Erythroblast (primary cell): ENCODE measurements at places on chromosomes 3 and 15.

DNA sequence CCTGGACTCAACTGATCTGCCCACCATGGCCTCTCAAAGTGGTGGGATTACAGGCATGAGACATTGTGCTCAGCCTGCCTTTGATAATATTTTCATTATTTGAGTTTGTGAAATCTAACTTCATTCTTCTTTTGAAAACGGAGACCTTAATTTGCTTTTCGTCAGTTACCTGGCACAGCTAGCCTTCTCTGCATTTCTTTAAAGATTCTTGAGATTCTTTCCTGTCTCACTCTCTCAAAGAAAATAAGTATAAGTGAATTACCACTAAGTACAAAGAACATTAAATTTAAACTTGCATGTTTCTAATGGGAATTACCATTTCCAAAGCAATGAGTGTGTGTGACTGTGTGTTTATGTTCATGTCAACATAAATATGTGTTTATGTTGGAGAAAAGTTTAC lies 187.9 kb downstream of the NFKBIZ start:
- no peak for DNase-seq

- no peak for DNase-seq
Measured at GRCh38 chr3:146337991-146338390, 87.1 kb upstream of the PLSCR4 start.

GRCh38 chr15:29024662-29025061 lies 138.9 kb downstream of the APBA2 start:
- DNase-seq = no peak

GRCh38 chr3:194148383-194148782 lies 12.4 kb downstream of the HES1 start:
- DNase-seq = no peak

DNA sequence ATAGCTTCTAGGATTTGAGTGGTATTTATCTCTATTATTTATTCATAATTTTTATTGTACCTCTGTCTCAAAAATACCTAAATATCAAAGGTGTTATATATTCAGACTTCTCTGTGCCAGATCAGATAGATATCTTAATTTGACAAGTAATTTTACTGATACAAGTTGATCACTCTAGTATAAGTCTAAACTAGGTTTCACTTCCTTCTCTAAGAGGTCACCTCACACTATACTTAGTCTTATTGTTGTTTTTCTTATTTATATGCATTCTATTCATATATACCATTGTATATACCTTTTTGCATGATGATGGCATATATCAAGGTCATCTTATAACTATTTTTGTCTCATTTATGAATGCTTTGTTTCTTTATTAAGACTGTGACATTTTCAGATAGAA lies 26.4 kb upstream of the HGD start:
- no peak for DNase-seq

DNA sequence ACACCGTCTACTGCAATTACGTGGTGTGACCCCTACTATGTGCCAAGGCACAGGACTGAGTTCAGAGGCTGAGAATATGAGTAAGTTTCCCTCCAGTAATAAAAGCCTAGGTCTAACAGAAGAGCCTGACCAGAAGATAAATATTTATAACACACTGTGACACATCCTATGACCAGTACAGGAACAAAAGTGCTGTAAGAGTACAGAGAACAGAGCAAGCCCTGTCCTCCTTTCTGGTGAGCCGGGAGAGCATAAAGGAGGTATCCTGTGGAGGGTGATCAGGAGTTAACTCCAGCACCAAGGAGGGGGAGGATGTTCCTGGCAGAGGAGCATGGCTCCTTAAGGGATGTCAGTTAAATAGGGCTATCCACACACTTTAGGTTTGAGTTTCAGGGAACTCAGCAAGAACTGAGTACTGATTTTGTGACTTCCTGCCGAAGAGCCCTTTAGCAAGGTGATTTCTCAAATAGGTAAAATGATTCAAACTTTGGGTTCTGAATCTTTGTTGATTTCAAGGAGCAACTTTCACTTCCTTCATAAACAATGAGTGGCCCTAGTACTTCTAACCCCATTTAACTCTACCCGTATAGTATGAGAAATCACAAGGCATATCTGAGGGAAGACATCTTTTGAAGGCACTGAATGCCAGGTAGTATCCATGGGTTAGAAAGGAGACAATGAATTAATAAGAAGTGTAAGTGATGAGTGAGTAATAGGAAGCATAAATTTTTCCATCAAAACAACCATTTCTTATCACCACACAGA lies 198.0 kb downstream of the THRB start:
- DNase-seq = no peak

DNA sequence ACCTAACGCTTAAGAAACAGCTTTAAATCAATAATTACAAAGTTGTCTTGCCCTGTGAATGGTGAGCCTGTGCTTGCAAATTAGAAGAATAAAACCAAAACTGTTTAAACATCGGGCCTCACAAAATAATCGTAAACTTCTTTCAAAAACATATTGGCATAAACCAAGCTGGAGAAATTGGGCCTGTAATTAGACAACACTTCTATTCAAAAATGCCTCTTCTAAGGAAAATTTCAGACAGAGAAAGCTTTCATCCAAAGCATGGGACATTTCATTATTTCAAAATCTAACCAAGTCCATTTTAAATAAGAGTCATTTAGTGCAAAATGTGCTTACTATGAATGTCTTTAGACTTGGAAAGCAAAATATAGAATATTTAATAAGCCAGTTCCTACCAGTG lies 35.5 kb upstream of the GNB4 start:
- no peak for DNase-seq

GRCh38 chr15:42373274-42373673 lies 14.0 kb downstream of the CAPN3 start:
- no peak for DNase-seq

DNA sequence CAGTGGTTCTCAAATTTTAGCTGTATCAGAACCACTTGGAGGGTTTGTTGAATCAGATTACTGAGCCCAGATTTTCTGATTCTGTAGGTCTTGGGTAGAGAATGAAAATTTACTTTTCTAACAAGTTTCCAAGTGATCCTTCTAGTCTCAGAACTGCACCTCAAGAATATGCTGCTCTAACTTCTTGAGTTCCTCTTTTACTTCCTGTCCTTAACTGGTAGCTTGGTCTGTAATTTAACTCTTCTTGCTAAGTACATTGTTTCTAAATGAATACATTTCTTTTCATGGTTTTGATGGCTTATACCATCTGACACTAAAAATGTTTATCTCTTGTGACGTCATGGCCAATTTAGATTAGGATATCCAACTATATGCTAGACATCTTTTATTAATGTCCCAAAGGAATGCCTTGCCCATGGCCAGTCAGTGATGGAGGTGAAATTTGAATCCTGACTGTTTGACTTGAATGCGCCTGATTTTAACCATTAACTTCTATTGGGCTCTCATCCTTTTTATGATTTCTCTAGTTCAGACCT lies 262.6 kb upstream of the NAALADL2 start:
- DNase-seq = no peak

- no peak for DNase-seq
Measured at GRCh38 chr15:69793781-69794451, 303.8 kb downstream of the TLE3 start.

- no peak for DNase-seq
Measured at GRCh38 chr3:112413074-112413473, 80.1 kb downstream of the CD200 start.

GRCh38 chr15:65583701-65584100 lies 27.2 kb downstream of the INTS14 start:
- no peak for DNase-seq

- no peak for DNase-seq
Measured at GRCh38 chr3:105963161-105963560, 94.3 kb upstream of the CBLB start.
